ENCODE measurements at places on chromosomes 2 and 18.

- DNase-seq: no peak
Measured at GRCh38 chr2:160054984-160055725, 7.3 kb downstream of the PLA2R1 start.

DNA sequence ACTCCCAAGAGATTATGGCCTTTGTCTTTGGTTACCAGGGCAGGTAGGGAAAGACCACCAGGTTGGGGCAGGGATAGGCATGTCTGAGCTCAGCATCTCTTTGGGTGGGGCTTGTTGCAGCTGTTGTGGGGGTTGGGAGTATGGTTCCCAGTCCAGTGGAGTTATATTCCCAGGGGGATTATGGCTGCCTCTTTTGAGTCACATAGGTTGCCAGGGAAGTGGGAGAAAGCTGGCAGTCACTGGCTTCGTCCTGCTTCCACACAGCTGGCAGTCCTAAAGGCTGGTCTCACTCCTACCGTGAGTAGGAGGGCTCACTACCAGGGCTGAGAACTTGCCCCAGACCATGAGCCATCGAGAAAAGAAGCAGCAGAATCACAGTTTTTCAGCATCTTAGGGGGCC is 79.1 kb downstream of the LYPD6 start:
- DNase-seq: no peak

DNA sequence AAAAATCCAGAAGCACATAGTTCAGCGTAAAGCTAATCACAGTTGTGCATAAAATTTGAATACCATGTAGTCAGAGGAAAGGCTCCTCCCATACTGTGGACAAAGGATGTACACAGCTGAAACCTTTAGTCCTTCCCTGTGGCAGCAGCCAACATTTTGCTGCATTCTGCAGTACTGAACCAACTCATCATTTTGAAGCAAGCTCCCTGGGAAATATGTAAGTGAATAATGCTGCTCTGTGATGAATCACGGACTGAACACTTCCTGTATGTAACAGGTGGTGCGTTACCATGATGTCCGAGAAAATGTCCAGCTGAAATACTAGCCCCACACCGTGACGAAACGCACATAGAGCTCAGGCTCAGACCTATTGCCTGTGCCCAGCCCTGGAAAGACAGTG is 421.1 kb upstream of the RAB12 start:
- no peak for DNase-seq

GRCh38 chr2:96105994-96106715 is 10.2 kb downstream of the ADRA2B start:
- no peak for DNase-seq

GRCh38 chr2:48756289-48756688 is 765 bp upstream of the LHCGR start:
- DNase-seq: no peak

- no peak for DNase-seq
Measured at GRCh38 chr2:120441351-120441700, 95.4 kb downstream of the INHBB start.

GRCh38 chr2:136133586-136133985 is 15.6 kb upstream of the CXCR4 start:
- no peak for DNase-seq

Data from CD4-positive, alpha-beta T cell treated with Interferon gamma for 1 hour (primary cell).